ENCODE measurements at places on chromosomes 2 and 18.

DNA sequence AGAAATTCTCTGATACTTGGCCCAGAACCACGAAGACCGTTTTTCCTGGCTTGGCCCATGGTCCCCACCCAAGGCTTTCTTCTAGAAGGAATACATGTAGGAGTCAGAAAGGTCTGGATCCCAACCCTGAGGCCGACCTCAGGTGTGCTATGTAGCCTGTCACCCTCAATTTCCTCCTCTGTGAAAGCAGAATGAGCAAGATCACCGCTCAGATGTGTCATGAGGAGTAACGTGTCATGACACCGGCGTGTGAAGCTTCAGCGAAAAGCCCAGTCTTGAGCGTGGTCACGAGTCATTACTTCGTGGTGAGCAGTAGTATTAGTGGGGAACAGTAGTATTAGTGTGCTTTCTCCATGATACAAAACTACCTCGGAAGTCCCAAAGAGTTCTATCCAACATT lies 103.4 kb downstream of the ALPK2 start:
- no peak for DNase-seq

- no peak for DNase-seq
Observed at GRCh38 chr2:80071941-80072340, 232.6 kb downstream of the LRRTM1 start.

DNA sequence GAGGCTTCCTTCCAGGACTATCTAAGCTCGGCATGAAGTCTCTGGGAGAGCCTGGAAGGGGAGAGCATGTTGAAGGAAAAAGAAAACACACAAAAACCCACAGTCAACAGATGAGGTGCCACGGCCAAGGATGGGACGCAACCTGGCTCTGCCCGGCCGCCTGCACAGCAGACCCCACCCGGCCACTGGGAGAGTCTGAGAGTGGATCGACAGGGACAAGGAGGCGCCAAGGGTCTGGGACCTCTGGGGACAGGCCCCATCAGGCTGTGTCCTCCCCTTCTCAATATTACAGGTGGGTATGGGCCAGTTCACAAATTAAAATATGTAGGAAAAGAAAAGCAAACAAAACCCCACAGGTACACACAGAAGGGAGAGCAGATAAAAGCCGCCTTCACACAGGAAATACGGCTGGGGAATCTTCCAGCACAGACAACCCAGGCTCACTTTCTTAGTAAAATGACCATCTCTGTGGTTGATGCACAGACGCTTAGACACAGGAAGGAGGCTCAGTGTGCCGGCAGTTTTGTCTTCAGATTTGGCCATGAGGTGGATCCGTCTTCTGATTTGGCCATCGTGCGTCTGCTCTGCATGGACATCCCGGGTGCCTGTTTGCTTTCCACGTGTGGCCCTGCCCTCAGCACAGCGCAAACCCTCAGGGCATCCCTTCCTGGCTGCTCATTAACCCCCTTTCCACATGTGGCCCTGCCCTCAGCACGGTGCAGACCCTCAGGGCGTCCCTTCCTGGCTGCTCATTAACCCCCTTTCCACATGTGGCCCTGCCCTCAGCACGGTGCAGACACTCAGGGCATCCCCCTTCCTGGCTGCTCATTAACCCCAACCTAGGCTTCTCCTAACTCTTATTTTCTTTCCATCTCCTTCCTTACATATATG lies 138.4 kb downstream of the EIPR1 start:
- DNase-seq: no peak

GRCh38 chr2:102313025-102313424 lies 1.7 kb downstream of the IL1RL1 start:
- no peak for DNase-seq

GRCh38 chr2:101120124-101120996 lies 30.8 kb downstream of the TBC1D8 start:
- no peak for DNase-seq

DNA sequence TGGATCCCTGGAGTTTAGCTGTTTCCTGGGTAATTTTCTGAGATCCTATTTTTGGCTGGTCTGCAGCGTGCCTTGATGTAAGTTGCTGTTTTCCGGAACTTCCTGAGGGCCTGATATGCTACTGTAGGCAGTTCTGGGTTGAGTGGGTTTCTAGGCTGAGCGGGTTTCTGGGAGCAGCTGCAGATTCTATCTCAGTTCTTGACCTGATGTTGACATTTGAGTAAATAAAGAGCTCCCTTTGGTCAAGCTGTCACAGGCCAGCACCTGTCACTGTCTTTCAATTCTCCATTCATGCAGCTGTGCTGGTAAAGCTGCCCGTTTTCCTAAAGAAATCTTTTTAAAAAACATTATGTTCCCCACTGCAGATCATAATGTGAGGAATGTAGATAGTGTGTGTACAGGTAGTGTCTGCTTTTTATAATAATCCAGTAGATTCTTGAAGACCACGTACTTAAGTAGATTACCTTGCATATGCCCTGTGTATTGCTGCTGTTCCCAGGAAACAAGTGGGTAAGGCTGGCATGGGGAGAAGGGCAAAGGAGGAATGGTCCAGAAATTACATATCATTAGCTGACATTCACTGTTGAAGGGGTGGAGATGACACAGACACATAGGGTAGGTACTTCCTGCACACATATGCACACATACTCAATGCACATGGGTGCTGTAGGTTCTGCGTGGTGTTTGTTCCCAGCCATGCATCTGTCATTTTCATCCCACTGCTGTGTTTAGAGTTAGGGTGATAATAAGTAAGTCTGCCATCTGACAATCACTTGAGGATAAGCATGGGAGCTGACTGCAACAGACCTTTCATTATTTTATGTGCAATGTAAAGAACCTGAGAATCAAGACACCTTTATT lies 25.9 kb downstream of the CD28 start:
- DNase-seq: peak; percentile 70

DNA sequence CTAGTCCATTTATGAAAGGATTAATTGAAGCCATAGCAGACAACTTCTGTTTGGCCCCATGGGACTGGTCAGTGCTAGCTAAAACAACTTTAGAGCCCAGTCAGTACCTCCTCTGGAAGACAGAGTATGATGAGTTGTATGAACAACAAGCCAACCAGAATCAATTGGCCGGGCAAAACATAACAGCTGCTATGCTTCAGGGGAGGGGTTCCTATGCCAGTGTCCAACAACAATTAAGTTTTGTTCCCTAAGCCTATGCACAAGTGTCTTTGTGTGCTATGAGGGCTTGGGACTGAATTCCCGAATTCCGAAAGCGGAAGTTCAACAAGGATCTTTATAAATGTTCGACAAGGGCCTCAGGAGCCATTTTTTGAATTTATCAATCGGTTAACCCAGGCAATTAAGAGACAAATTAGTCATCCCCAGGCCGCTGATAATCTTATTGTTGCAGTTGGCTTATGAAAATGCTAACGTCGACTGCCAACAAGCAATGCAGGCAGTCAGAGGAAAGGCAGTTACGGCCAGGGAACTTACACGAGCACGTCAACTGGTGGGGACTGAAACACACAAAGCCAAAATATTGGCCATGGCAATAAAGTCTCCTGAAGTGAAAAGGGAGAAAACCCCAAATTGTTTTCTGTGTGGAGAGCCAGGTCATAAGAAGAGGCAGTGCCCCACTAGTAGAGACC lies 57.9 kb downstream of the ZNF638 start:
- no peak for DNase-seq

GRCh38 chr2:170929686-170930050 lies 615 bp downstream of the GORASP2 start:
- peak; percentile 51 for DNase-seq

DNA sequence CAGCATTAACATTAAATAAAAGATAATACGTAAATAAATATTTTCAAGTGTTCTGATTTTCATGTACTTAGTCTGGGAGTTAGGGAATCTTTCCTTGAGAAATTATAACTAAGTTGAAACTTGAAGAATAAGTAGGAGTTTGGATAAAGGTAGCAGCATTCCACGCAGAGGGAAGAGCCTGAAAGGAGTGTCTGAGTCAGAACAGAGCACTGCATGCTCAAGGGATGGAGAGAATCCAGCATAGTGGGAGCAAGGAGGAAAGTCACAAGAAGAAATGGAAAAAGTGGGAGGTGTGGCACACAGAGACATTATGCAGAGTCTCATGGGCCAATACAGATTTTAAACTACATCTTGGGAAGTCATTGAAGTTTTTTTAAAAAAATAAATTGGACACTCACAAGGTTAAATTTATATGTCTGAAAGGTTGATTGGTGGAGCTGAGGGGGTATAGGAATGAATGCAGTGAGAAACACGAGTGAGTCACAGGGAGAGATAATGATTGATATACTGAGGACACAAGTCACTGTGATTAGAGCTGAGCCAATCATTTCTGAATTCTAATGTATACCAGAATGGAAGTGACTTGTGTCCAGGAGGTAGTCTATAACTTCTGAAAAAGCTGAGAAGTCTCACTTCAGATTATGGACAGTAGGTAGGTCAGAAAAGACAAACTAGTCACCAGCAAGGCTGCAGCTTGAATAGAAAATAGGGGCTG lies 66.9 kb downstream of the ICOS start:
- no peak for DNase-seq

DNA sequence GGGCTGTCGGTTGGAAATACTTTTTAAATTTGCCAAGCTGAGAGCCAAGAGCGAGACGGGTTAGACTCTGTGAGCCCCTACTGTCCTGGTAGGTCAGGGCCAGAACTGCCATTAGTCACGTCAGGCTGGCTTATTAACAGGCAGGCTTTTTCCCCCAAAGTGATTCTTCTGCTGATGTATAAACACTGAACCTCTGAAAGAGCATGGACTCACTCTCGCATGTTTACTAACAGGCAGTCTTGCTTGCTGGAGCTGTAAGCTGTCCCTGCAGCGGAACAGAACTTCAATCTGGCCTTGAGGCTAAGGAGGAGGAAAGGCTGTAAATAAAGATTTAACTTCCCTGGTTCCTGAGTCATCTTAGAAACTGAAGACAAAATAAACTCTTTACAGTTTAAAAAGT lies 288.4 kb downstream of the PIEZO2 start:
- no peak for DNase-seq

GRCh38 chr18:54924948-54925347 lies 34.3 kb downstream of the CCDC68 start:
- no peak for DNase-seq

Data from SK-N-DZ (cell line).